Activated CD8-positive, alpha-beta memory T cell treated with anti-CD3 and anti-CD28 coated beads for 1 hour (primary cell): ENCODE measurements at places on chromosomes 11 and 22.

DNA sequence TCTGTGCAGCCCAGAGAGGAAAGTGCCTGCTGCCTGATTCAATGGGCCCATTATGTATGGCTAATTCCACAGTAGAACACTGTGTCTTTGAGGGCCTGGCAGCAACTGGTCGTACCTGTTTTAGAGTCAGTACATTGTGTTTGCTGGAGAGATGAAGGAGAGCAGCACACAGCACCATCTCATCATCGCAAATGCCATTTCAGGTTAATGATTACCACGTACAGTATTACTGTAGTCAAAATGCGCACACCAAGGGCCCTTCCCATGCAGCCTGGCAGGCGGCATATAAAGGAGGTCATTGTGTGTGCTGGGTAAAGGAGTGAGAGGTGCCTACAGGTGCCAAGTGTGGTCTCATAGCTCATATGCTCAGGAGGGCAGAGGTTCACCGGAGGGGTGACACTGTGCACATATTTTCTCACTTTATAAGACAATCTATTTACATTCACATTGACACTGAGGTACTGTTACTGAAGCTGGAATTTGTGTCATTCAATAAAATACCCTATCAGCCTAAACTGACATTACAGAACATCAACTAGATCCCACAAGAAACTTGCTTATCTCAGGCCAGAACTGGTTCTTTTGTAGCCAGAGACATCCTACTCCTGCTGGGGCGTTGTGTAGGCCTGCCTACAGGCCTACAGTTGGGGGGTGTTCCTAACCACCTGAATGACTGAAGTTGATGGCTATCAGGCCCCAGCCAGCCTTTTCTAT lies 90.4 kb downstream of the APIP start:
- DNase-seq = no peak

DNA sequence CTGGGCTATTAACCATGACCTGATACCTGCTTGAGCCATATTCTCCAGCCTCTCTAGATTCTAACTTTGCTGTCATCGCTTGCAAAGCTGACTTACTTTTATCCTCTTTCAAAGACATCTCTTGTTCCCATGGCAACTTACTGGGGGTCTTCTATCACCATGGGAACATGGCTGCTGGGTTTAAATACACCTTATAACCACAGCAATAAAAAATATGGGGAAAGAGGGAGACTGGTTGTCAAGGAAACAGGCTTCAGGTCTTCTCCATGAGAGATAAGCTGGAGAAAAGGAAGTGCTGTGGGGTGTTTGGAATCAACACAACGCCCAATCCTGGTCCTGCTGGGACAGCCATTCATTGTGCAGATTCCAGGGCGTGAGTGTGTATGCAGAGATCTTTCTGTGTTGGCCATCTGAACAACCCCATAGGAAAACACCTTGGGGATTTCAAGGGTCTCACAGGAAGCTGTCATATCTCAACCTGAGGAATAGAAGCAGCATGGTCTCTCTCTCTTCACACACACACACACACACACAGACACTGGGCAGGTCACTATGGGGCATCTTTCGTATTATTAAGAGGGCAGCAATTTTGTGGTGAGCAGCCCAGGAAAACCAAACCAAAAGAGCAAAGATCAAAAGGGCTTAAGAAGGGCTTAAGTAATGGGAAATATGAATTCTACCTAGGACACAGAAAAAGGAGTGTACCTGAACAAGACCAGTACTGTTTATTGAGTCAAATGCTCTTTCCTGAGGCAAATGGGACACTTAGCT lies 344.7 kb upstream of the NCAM1 start:
- no peak for DNase-seq

DNA sequence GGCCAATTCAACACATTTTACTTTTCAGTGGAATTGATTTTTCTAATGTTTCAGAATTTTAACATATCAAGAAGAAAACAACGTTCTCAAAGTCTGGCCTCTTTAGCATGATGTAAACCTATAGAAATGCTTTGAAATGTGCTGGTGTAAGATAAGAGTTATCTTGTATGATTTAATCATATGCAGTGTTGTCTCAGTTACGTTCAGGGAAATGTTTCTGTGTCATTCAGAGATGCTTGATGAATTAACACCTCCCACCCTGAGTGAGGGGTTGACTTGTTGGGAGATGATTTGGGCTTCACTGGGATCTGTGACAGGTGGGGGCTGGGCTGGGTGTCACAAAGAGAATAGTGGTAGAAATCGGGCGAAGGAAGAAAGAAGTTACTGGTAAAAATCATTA lies 15.7 kb upstream of the MYO18B start:
- DNase-seq = no peak

- DNase-seq = no peak
Measured at GRCh38 chr22:22673628-22674027, 29.2 kb downstream of the GGTLC2 start.

- DNase-seq = peak; percentile 45
Measured at GRCh38 chr11:118304568-118305248, at the start of gene CD3E. Gene CD3E, plus strand, starts transcription at chr11:118304730. Its CDS starts 223 bp downstream, at chr11:118304953.

- no peak for DNase-seq
Measured at GRCh38 chr11:75500742-75501141, 25.0 kb downstream of the GDPD5 start.

DNA sequence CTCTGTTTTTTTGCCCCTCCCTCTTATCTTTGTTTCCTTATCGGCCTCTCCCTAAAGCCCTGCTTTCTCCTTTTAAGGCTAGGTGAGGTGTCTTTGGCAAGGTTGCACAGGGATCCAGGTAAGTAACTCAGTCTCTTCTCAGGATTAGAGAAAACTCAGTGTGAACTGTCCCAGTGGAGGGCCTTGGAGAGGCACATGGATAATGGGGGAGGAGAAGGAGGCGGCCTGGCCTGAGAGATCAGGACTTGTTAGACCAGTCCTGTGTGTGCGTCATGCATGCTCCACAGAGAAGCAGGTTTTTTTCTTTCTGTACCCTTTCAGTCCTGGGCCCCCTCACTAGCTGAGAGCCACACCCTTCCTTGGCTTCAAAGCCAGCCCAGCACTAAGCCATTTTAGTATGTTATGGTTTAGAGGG lies 19.9 kb downstream of the CTNND1 start:
- DNase-seq = no peak

- DNase-seq = no peak
Measured at GRCh38 chr11:5719703-5720495, 16.3 kb upstream of the OR56B1 start.

DNA sequence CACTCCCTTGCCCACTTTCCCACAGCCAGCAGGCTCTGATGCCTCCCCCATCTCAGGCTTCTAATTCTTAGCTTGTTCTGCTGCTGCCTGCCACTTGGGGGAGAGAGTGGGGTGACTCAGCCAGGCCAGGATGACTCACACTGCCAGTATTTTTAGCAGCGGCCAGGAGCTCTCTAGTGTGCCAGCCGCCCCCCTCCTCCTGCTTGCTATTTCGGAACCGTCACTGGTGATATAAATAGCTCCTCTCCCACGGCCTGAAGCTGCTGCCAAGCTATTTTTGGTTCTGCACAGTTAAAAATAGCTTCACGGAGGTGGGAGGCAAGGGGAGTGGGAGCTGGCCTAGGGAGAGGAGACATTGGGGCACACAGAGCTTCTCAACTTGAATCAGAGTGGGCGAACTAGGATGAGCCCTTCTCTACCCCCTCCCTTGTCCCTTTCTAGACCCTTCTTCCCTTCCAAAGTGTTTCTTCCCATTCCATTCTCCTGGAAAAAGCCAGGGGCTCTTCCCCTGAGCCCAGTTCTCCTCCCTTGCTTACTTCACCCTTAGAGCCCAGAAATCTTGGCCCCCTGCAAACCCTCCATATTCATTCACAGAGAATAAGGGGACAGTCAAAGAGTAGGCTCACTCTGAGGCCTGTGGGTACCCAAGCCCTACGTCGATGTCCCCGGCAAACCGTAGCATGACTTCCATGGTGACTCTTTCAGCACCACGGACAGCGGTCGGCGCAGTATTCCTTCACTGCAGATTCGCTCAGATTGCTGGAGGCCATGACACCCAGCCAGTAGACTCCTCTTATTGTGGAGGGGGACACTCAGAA lies 2.5 kb upstream of the NPAS4 start:
- no peak for DNase-seq

DNA sequence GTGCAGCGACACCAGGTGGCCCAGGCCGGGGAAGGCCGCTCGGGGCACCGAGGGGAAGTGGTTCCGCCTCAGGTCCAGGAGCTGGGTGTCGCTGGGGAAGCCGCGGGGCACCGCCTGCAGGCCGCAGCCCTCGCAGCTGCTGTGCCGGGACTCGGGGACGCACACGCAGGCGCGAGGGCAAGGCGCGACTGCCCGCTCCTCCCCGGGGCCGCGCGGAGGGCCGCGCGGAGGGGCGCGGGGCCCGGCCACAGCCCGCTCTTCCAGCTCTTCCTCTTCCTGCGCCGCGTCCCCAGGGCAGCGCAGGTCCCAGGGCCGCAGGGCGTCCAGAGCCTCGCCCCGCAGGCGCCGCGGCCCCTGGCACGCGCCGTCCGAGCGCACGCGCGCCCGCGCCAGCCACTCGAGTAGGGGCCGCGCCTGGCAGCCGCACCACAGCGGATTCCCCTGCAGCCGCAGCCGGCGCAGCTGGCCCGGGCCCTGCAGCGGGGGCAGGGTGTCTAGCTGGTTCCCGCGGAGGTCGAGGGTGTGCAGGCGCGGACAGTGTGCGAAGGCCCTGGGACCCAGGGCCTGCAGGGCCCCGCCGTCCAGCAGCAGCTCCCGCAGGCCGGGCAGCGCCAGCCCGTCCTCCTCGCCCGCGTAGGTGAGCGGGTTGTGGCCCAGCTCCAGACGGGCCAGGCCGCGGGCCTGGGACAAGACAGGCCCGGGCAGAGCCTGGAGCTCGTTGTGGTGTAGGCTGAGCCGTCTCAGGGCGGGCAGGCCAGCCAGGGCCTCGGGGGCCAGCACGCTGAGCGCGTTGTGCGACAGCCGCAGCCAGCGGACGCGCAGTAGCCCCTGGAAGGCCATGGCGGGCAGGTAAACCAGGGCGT lies 2.8 kb downstream of the CHADL start:
- DNase-seq = peak; percentile 69

DNA sequence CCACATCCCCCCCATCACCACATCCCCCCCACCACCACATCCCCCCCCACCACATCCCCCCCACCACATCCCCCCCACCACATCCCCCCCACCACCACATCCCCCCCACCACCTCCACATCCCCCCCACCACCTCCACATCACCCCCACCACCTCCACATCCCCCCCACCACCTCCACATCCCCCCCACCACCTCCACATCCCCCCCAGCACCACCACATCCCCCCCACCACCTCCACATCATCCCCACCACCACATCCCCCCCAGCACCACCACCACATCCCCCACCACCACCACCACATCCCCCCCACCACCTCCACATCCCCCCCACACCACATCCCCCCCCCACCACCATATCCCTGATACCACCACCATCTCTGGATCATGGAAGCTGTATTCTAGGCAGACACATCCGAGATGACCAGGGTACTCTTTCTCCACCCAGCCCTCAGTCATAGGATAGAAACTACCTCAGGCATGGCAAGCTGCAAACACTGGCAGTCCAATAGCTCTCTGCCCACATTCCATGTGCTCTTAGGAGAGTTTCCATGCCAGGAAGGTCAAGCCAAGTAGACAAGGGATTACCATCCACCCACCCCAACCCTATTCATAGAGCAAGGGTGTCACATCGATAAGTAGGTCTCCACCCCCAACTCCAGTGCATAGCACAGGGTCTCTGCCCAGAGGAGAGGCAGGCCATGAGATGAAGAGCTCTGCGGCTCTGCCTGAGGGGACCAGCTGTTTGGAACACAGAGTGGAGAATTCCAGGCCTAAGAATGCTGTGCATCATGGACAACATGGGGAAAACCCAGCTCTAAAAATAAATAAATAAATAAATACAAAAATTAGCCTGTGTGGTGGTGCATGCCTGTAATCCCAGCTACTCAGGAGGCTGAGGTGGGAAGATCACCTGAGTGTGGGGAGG lies 33.0 kb upstream of the TEAD1 start:
- DNase-seq = no peak

DNA sequence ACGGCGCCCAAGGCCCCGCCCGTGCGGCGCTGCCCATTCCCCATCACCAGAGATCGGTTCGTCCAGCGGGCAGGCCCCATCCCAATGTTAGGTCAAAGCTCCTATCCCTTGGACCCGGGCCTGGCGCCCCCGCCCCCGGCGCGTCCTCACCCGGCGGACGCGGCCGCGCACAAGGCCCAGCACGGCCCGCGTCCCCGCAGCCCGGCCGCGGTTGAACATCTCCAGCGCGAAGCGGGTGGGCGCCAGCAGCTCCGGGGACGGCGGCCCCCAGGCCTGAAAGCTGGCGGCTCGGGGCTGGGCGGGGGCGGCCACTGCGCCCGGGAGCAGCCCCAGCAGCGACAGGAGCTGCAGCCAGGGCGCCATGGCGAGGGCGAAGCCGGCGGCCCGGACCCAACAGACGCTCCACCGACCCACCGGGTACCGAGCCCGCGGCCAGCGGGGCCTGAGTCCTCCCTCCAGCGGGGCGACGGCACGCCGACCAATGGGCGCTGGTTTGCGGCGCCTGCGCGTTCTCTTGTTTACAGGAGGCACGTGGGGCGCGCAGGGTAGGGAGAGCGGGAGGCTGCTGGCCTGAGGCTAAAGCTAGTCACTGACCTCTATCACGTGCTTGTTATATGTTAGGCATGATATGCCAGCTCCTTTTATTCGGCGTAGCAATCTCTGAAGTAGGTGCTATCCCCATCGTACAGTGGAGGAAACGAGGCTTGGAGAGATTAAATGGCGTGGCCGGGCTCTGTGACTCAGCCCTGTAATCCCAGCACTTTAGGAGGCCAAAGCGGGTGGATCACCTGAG lies at the start of gene CTSF:
CTSF (minus strand) TSS at position 483 of the 793 bp plus-strand sequence; CDS start at position 363, 120 bp downstream.
- peak; percentile 44 for DNase-seq

DNA sequence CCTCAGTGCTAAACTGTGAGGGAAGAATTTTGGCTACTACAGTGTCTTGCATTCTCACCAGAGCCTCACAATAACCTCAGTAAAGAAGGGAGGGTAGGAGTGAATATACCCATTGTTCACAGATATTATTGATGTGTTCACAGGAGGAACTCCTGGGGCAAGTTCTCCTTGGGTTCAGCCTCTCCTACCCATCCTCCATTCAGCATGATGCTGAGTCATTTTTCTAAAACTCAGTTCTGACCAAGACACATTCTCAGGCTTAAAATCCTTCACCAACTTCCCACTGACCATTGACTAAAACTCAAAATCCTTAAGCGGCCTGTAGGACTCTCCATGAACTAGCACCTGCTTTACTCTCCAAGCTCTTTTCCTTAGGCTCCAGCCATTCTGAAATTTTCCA lies 48.7 kb downstream of the SYTL2 start:
- DNase-seq = no peak

DNA sequence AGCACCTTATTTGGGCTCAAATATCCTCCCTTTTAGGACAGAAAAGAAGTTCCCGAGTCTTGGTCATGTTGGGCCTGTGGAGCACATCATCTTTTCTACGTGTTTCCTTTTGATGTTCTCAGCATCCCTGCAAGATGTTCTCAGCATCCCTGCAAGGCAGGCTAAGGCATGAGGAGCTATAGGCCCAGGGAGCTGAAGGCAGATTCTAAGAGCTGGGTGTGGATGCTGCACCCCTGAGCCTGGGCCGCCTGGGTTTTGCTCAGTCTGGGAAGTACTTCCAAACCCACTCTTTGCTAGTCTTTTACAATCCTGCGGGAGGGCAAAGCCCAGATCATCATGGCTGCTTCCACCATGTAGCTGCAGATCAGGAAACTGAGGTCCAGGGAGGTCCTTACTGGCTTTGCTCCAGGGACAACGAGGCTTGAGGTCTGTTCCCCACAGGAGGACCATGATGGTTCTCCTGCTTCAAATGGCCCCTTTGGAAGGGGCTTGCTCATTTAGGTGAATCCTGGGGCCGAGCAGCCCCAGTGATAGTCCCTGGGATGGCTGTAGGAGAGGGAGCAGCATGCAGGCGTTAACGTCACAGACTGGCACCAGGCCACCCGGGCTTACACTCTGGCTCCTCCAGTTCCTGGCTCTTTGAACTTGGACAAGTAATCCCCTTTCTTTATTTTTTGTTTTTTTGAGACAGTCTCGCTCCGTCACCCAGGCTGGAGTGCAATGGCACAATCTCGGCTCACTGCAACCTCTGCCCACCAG lies 10.6 kb downstream of the LRRC75B start:
- no peak for DNase-seq
